ENCODE measurements at places on chromosomes 7 and 10. TPM values are rescaled to one million over a fixed set of nuclear protein-coding genes. Genes with fewer than 3 reads are reported as not detected.

GRCh38 chr10:96830511-96831199 is 1.4 kb upstream of the LCOR start:
- peak; percentile 65 for DNase-seq

Gene ANKRD1
- 591 TPM for total RNA-seq

GRCh38 chr7:5997210-5997808 is 11.5 kb downstream of the PMS2 start:
- DNase-seq: peak; percentile 74

Gene SH3PXD2A
- 5.1 TPM for total RNA-seq

Gene AS3MT
- total RNA-seq: not detected

Gene RASSF4
- 4.6 TPM for total RNA-seq

GRCh38 chr10:125014086-125014830 is 72.3 kb downstream of the ZRANB1 start:
- DNase-seq: peak; percentile 25
